Occipital lobe (tissue), 3 donors: ENCODE measurements at places on chromosomes 4 and X. TPM values are rescaled to one million over a fixed set of nuclear protein-coding genes. Genes with fewer than 3 reads are reported as not detected.
A peak's percentile ranks its signal among the peaks of the same experiment; 100 is the strongest.

- DNase-seq: no peak
Measured at GRCh38 chr4:21366840-21367239, 581.7 kb downstream of the KCNIP4 start.

DNA sequence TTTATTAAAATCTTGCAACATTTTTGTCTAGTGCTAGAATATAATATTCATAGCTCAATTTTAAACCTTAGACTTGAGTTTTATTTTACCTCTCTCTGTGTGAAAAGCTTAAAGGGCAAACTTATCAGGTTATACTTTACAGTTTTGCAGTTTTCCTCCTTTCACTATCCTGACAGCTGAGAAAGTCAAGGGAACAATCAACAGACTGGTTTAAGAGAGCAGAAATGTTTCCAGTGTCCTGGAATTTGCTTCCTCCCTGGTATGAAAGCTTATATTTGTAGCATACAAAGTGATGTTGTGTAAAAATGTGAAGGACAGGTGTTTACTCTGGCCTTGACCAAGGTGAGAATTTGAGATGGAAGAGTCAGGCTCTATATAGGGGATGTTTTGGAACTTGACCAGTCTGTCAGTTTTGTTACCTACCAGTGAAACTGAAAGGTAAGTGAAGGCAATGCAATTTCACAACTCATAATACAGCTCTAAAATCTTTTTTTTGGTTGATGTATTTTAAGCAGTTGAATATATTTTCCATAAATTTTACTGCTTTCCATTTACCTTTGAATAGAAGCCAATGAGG, 64.6 kb downstream of the FHIP1A start:
- no peak for DNase-seq

DNA sequence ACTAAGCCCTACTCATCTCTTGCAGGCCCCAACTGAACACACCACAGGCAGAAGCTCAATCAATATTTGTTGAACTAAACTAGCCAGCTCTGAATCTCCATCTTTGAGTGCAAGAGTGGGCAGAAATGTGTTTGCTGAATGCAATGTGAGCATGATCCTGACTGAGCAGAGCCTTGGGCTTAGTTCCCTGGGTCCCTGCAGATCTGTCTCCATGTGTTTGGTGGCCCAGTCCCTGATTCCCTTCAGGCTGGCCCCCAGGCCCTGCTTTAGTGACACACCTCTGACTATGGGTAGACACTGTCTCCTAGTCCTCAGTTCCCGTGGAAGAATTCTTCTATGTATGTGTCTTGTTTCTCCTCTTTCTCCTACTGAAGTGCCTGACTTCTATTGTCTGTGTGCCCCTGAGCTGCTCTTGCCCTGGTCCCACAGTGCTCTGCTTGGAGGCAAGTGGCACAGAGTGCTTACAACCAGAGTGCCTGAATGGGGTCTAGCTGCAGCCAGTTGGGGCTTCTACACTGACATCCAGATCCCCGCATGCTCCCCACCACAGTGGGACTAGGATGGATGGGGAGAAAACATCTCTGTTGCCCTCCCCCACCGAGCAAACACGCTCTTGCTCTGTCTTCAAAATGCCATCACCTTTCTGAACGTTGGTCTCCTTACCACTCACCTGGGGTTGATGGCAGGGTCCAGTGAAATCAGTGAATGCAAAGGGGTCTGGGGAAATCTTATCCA, 9.3 kb downstream of the PJA1 start:
- no peak for DNase-seq

DNA sequence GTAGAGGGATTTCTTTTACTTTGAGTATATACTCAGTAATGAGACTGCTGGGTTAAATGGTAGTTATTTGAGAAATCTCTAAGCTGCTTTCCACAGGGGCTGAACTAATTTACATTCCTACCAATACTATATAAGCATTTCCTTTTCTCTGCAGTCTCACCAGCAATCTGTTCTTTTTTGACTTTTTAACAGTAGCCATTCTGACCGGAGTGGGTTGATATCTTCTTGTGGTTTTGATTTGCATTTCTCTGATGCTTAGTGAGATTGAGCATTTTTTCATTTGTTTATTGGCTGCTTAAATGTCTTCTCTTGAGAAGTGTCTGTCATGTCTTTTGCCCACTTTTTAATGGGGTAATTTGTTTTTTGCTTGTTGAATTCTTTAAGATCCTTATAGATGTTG, 43.3 kb downstream of the SPCS3 start:
- DNase-seq: no peak

- no peak for DNase-seq
Measured at GRCh38 chrX:155880586-155881157, 473 bp upstream of the VAMP7 start.

DNA sequence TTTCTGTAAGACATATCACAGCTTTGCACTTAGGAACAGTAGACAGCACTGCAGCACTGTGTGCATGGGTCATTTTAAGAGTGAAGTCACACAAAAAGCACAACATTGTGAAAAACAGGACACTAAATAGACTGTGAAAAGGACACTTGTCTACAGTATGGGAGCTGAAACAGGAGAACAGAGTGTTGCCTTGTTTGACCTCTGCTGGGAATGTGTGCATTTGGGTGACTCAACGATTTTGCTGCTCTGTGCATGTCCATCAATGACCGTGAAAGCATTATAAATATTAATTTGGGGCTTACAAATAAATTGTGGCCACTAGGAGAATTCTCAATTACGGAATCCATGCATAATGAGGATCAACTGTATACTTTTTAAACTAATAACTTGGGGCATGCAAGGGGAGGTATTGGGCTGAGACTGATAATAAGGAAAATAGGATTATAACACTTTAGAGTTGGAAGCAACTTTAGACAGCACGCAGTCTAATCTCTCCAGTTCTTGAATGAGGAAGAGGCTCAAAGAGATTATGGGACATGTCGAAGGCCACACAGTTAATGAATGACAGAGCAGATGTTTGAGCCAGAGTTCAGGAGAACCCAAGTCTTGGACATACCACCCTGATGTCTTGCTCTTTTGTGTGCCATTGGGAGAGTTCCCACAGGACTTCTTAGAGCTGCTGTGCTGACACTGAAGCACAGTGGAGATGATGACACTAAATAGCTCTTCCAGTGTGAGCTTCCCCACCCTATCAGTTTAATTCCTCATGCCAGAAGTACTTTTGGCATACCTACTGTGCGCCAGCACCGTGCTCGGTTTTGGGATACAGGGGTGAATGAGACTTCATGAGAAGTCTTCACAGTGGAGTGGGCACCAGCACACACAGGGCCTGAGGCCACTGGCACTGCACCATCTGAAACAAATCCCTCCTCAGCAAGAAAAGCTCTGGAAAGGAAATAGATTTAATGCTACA, 79.3 kb downstream of the FRAS1 start:
- DNase-seq: no peak

DNA sequence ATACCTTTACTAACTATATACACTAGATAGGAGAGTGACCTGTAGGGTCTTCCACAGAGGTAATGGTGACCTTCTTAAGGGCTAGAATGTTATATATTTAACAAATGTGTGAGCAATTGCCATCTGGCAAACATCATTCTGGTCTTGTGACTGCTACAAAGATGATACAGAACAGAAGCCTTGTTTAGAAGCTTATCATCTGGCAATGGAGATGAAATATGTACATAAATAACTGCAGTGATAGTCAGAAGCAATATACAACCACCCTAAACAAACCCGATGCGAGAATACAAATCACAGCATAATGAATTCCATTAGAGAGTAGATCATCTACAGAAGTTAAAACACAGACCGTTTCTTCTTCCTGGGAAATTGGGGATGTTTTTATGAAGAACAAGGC, 952.7 kb upstream of the SLIT2 start:
- DNase-seq: no peak

- no peak for DNase-seq
Measured at GRCh38 chr4:157004279-157005161, 32.9 kb upstream of the PDGFC start.

DNA sequence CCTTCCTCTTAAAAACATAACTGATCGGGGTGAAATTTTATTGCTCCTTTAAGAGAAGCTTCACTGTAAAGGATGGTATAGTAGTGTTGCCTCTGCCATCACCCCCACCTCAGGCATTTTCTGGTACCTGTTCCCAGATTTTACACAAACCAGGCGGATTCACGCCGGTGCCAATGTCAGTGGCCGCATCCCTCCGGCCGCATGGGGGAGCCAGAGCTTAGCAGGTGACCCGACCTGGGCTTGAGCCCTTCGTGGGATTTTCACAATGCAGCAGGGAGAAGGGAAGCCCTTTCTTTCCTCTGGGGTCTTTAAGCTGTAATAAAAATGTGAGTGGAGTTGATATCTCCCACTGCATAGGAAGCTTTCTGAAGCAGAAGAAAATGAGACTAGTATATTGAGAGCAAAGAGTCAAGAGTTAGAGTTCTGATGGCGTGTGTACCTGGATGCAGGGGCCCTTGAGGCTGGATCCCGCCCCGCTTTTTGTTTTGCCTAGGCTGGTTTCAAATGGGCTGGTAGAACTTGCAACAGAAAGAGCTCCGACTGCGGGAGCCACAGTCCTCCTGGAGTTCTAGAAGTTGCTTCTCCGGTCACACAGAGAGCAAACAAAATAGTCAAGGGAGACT, 59.4 kb downstream of the POLR2B start:
- DNase-seq: peak; percentile 24

DNA sequence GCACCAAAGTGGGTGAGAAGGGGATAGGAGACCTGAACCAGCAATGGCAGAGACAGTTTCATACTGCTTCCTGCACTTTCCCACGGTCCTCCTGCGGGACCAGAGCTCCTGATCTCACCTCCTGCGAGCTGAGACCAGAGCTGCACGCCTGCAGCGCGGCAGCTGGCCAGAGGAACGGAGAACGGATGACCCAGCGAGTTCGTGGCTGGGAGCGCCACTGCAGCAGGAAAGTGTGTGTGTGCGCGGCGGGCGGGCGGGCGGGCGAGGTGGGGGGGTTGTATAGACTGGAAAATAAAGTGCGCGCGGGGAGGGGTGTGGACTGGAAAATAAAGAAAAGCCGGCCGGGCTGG, 16.5 kb downstream of the MCF2 start:
- DNase-seq: no peak

DNA sequence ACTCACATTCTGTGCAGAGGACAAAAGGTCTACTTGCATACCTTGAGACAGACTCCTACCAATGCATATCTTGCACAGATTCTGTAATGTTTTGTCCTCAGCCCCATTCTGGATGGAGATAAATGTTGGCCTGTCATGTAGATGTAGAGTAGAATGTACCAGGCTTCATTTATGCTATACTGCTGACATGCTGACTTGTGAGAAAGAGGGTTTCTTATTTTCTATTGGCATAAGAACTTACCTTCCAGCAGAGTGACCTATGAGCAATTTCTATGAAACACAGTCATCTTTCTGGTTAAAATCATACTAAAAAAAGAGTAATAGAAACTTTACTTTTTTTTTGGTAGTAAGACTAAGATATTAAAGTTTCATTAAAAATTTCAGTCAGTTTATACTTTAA, 17.2 kb downstream of the SLC4A4 start:
- no peak for DNase-seq

DNA sequence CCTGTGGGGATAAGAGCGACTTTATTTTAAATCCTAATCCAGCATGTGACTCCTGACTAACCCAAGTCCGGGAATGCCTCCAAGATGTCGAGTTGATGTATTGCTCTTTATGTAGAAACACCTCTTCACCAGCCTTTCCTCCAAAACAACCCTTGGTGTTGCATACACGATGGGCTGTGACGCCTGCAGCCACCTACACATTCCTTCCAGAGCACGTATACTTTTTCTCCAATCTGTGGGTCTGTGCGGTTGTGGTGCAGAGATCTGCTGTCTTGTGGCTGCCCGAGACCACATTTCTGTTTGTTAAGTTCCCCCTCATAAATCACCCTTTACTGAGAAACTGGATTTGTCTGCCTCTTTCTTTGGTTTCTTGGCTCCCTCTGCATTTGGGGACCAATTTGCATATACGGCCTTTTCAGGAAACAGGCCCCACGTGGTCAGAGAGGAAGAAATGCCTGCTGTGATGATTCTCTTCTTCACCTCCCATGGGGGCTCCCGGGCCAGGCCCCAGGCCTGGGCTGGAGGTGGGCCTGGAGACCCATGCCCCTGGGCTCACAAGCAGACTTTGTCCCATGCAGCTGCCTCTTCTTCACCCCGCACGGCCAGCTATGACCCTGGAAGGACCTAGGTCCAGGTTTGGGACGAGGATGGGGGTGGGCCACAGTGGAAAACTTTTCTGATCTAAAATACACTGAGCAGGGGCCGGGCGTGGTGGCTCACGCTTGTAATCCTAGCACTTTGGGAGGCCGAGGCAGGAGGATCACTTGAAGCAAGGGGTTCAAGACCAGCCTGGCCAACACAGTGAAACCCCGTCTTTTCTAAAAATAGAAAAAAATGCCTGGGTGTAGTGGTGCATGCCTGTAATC, 21.4 kb upstream of the AFAP1 start:
- peak; percentile 65 for DNase-seq

The RNF175 gene
- total RNA-seq: 26.7 TPM

The CCDC110 gene
- total RNA-seq: 1.7 TPM

DNA sequence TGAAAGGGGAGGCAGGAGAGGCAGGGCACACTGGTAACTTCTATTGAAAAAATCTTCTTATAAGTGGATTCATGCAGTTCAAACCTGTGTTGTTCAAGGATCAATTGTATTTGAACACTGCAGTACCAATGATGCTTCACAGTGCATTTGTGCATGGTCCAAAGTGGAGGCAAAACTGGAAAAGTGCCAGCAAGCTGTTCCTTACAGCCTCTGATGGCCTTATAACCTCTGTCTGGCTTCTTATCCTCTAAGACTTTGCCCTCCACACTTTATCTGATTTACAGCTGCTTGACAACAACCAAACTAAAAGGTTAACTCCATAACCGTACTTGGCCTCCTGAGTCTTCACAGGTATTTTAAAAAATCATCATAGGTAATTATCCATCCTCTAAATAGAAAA, 40.4 kb downstream of the MAGEB17 start:
- DNase-seq: no peak

GRCh38 chrX:10176121-10177003, 19.6 kb downstream of the CLCN4 start:
- DNase-seq: no peak

- DNase-seq: no peak
Measured at GRCh38 chr4:40953283-40954087, 203.7 kb downstream of the NSUN7 start.

The ZNF185 gene
- total RNA-seq: 2.3 TPM

GRCh38 chrX:155218777-155219176, 2.5 kb downstream of the VBP1 start:
- DNase-seq: no peak

The MAGEB10 gene
- not detected for total RNA-seq

- DNase-seq: no peak
Measured at GRCh38 chrX:72314881-72315280, 9.2 kb upstream of the CITED1 start.

The PDLIM3 gene
- 18.2 TPM for total RNA-seq

The FHIP1A gene
- 3.3 TPM for total RNA-seq

GRCh38 chrX:23953908-23954269, 46.1 kb downstream of the CXorf58 start:
- no peak for DNase-seq

- no peak for DNase-seq
Measured at GRCh38 chr4:118883861-118884260, 4.8 kb upstream of the SYNPO2 start.
